Astrocyte of the spinal cord (primary cell): ENCODE measurements at places on chromosomes 12 and 14.

- peak; percentile 13 for DNase-seq
Measured at GRCh38 chr14:100474196-100474595, 113.0 kb downstream of the BEGAIN start.

GRCh38 chr12:131383291-131383690, 327.6 kb upstream of the SFSWAP start:
- DNase-seq, result no peak

DNA sequence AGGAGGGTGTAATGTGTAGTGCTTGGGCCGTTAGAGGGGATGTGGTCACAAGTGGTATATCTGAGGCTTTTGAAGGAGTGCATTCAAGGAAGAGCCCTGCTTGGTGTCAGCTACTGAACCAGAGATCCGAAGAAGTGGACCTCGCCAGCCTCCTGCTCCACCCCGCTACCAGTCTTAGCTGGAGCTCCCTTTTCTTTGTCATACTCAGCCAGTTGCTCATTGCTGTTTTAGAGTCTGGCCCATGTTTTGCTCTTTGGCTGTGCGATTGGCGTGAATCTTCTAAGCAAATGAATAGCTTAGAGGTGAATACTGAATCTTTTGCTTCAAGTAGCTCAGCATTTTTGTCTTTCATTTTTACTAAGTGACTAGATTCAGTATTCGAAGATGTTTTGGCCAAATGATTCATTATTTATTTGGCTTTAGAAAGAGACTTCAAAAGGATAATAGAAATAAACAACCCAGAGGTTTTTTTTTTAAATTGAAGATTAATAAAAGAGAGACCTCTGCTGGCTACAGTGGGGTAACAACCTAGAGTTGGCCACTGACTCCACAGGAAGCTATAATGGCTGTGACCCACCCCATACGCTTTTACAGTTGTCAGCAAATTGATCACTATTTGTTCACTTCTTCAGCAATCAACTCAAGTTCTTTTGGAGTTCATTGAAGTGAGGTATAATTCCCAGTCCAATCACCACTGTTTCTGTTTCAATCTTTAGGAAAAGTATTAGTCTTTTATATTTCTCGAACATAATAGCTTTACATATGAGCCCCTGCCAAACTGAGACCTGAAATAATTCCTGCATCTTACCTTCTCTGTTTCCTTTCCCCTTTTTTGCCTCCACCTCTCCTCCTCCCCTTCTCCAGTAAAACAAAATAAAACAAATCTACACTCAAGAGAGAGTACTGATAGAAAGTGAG, 19.9 kb downstream of the CDKN1B start:
- peak; percentile 80 for DNase-seq

- DNase-seq, result no peak
Measured at GRCh38 chr12:61676520-61676919, 583.7 kb upstream of the USP15 start.

DNA sequence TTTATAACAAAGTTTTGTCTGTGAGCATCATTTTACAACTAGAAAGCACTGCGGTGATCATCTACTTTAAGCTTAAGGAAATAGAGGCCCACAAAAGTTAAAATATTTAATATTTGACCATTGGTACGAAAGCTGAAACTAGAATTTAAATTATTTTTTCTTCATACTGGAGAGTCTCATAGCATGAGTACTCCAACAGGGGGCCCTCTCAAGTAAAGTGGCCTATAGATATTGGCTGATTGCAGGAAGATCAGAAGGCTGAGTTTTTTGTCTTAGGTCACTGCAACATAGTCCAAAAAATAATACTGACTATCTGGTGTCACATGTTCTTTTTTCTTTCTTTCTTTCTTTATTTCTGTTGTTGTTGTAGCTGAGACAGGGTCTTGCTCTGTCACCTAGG, 75.3 kb upstream of the ZDHHC17 start:
- no peak for DNase-seq

DNA sequence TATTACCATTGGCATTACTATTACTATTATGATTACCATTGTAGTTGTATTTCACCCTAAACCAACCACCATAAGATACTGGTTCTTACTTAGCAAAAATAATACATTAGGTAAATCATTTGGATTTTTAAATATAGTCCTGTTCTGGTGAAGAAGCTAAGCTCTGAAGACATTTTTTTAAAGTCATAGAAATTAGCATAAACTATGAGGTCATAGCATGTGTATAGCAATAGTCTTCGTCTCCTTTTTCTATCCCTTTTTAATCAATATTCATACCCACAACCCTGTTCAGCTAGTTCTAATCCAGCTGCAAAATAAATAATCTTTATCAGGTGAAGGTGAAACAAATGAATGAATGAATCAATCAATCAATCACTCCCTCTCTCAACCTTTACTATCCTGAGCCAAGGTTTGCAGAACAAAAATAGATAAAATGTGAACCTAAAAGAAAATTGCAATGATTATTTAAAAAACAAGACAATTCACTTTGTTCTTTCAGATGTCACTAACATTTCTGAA, 134.5 kb downstream of the STXBP6 start:
- DNase-seq, result no peak

DNA sequence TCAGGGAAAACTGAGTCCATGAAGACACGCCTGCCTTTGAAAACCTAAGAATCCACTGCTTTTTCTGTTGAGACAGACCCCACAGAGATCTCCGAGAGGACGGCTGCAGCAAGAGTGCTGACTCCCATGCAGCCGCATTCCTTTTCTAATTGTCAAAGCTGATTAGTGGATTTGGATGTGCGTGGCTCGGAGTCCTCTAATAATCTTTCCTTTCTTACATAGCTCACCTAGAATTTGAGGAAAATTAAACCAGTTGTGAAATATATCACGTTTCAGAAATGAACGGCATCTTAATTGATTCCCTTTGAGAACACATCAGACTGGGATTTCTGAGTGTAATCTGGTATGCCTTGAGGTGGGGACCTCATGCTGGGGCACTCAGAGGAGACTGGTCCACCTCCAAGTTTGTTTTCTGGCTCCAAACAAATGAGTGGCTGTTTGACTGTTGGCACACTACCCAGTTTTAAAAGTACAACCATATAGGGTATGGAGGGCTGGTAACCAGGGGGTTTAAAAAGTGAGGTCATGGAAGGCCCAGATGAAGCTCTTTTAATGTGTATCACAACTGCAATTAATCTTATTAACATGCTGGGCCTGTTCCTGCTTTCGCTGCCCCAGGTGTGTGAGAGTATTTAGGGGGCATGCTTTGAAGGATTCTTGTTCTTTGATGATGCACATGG, 63.3 kb downstream of the RASSF3 start:
- DNase-seq, result peak; percentile 83

DNA sequence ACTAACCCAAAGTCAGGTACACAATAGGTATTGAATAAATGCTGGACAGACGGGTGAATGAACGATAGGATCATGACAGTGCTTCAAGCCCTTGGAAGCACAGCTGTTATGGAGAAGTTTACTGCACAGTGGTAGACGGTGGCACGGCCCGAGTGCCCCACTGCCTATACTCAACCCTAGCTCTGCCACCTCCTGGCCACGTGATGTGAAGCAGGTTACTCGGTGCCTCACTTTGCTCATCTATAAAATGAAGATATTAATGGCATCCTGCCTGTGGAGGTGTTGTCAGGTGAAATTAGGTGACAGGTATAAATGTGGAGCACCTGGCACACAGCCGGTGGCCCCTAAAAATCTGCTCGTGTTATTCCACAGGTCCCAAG, 5.8 kb downstream of the ASB2 start:
- DNase-seq, result no peak

- peak; percentile 30 for DNase-seq
Measured at GRCh38 chr14:22448905-22449599, 140.0 kb downstream of the DAD1 start.

- peak; percentile 58 for DNase-seq
Measured at GRCh38 chr12:114287821-114288525, 118.0 kb downstream of the TBX5 start.

DNA sequence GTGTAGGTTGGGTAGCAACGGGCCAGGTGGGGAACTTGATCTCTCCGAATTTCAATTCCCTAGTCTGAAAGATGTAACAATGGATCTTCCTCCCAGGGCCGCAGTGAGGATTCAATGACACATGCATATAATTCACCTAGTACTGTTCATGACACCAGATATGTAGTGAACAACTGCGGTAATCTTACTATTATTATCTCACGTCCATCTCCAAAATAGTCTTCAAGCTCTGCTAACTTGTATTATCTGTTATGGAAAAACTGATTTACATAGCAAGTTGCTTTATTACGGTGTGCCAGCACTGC, 26.4 kb downstream of the MOK start:
- DNase-seq, result no peak

GRCh38 chr14:50031602-50032313, 84.6 kb downstream of the VCPKMT start:
- peak; percentile 24 for DNase-seq

- no peak for DNase-seq
Measured at GRCh38 chr14:81276073-81277069, 55.6 kb upstream of the GTF2A1 start.

- no peak for DNase-seq
Measured at GRCh38 chr12:7100239-7100638, 8.0 kb upstream of the C1R start.

- DNase-seq, result no peak
Measured at GRCh38 chr12:69679119-69679518, 20.0 kb downstream of the BEST3 start.

GRCh38 chr12:130920723-130921381, 32.9 kb upstream of the ADGRD1 start:
- DNase-seq, result no peak

GRCh38 chr14:99349721-99350495, 77.9 kb upstream of the BCL11B start:
- no peak for DNase-seq

GRCh38 chr12:104802208-104802607, 155.9 kb downstream of the SLC41A2 start:
- no peak for DNase-seq

GRCh38 chr14:53180272-53181221, 27.4 kb upstream of the DDHD1 start:
- DNase-seq, result peak; percentile 33

- DNase-seq, result no peak
Measured at GRCh38 chr12:120132863-120133385, 16.4 kb upstream of the RAB35 start.

DNA sequence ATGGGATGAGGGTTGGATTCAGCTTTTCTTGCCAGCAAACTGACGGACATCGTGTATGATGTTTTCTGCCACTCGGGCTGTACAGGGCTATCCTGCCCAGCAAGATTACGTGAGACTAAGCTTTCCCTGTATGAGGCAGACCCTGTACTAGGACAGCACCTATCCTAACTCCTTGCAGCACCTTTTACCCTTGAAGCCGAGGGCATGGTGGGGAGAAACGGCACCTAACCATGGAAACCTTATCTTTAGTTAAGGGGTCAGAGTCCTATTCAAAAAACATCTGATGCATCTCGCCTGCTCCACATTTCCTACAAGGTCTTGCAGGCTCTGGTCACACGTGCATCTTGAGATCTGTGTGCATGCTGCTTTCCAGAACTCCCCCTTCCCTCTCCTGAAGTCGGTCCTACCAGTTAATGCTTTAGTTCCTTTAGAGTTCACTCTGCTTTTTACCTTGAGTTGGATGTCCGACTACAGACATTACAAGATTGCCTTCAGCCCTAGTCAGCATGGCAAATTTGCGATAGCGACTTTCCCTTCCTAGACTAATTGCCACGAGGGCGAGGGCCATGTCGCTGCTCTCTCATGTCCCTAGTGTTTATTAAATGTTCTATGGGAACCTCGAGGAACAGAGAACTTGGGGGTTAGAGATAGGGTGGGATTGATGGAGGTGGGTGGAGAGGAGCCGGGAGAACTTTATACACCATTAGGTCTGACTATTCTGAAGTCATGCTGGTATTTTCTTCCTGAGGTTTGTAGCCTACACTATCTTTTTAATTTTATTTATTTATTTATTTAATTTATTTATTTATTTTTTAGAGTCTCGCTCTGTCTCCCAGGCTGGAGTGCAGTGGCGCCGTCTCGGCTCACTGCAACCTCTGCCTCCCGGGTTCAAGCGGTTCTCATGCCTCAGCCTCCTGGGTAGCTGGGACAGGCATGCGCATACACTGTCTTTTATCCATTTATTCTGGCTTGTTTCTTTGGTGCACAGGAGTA, 6.6 kb downstream of the RAN start:
- no peak for DNase-seq

GRCh38 chr12:108029051-108029835, 99.8 kb upstream of the WSCD2 start:
- DNase-seq, result no peak

GRCh38 chr12:100345020-100345767, 11.7 kb upstream of the SLC17A8 start:
- no peak for DNase-seq
